ENCODE measurements at places on chromosomes 2 and 18. TPM values are rescaled to one million over a fixed set of nuclear protein-coding genes. Genes with fewer than 3 reads are reported as not detected.

LONRF2 gene
- total RNA-seq = 0.19 TPM

C1QL2 gene
- not detected for total RNA-seq

TSGA10 gene
- 5.5 TPM for total RNA-seq

TMEFF2 gene
- total RNA-seq = not detected

ABCG8 gene
- total RNA-seq = not detected

MAP3K19 gene
- not detected for total RNA-seq

TUBA4A gene
- 21.4 TPM for total RNA-seq

FAP gene
- 50.0 TPM for total RNA-seq
